ENCODE measurements at places on chromosomes 4 and X.
A peak's percentile ranks its signal among the peaks of the same experiment; 100 is the strongest.

DNA sequence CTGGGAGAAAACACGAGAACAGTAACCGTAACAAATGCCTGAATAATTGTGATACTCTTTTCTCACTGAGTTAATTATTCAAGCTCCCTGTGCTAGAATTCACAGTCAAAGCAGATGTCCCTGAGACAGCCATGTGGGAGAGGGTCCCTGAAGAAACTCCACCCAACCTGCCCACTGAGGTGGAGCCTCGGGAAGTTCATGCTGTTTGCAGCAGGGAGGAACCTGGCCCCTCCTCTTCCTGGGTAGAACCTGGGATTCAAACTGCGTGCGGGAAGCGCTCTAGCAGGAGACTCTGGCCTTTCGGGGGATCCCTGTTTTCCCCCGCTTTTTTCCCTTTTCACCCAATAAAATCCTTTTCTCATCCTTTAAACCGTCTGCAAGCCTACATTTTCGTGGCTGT lies 20.2 kb upstream of the RHOH start:
- no peak for DNase-seq

GRCh38 chr4:184364100-184364921 lies 110.0 kb downstream of the IRF2 start:
- no peak for DNase-seq

GRCh38 chr4:185820146-185821028 lies 8.4 kb upstream of the SORBS2 start:
- DNase-seq, result no peak

- DNase-seq, result no peak
Observed at GRCh38 chr4:121278811-121279368, 101.9 kb downstream of the QRFPR start.

- DNase-seq, result no peak
Observed at GRCh38 chr4:152559641-152560040, 23.7 kb upstream of the FBXW7 start.

GRCh38 chr4:41150401-41150800 lies 63.9 kb downstream of the APBB2 start:
- DNase-seq, result no peak

DNA sequence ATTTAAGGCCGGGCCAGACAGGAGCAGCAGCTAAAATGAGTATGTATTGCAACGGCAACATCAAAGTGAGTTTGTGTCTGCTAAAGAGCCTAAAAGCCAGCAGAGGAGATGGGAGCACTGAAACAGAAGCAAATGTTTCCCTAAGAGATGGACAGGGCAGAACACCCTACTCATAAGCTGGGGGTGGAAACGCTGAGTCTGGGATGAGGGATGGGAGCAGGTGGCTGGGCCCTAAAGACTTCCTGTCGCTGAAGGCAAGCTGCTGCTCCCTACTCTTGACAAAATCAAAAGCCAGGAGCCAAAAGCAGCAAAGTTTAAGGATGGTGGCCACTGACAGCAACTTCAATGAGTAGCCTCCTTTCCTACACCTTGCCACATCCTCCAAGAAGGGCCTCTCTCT lies 40.6 kb upstream of the NAP1L5 start:
- no peak for DNase-seq

DNA sequence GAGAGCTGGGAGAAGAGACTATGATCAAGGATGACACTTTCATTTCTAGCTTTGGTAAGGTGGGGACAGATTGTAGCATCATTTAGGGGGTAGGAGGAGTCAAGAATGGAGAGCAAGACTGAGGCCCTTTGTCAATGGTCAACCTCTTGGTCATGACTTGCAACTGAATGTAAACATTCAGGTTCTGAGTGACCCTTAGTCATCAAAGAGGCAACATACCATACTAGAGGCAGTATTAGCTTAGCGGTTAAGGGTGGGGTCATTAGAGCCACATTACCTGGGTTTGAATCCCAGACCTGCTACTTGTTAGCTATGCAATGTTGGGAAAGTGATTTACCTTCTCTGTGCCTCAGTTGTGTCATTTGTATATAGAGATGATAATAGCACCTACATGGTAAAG lies 76.5 kb downstream of the MED28 start:
- DNase-seq, result no peak

DNA sequence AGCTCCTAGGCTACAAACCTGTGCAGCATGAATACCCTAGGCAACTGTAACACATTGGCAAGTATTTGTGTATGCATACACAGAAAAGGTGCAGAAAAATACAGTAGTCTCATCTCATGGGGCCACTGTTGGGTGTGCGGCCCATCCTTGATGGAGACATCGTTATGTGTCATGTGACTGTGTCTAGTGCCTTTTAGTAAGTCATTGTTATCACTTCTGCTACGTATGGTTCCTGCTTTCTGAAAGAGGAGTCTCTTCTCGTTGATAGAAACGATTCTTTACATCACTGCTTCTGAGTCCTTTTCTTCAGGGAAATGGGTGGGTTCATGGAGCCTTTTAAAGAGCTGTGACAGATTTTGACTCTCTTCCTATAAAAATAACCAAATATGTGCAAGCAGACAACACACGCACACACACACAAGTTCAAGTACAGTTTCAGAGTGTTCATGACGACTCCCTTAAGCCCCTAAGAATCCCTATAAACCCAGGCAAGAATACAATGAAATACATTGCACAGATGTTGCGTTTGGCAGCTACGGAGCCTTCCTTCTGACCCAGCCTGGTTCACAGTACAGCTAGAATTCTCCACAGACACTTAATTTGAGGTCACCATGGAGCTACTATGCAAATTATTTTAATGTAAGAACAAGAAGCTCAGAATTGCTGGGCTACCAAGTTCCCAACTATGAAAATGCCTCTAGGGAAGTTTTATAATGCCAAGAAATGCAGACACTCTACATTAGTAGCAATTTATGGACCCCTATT lies 10.2 kb upstream of the STK32B start:
- no peak for DNase-seq

- DNase-seq, result no peak
Observed at GRCh38 chrX:110182362-110182761, 135.5 kb downstream of the AMMECR1 start.

DNA sequence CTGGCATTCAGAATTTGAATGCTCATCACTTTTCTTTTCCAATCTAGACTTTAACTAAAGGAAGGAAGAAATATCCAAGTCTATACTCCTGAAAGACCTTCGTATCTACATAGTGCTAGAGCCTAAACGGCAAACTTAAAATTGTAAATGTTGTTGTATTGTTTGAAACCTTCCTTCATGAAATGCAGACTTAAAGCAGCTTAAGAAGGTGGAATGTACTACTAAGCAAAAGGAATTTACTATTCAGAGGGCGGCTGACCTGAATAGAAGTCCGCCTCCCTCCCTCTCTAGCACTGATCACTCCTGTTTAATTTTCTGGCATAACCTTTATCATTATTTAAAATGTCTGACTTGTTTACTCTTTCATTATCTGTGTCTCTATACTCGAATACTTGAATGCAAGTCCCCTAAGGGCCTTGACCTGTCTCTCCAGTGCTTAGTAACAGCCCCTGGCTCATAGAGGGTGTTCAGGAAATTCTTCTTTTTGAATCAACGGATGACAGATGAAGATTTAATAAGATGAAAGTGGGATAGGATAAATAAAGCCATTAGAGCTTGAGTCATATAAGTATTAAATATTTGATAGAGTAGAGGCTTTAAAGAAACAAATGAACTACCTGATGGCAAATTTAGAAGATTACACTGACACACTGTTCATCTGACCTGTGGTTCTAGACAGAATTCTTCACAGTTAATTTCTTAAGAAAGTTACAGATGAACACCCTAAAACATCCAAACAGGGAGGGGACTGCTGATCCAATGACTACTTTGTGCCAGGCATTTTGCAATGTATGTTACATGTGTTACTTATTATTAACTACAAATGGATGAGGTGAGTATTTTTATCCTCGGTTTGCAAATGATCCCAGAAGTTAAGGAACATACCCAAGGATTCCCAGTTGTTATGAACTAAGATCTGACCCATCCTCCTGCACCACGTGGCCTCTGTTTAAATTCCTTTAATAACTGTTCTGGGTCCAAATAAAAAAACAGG lies 20.2 kb upstream of the RBPJ start:
- no peak for DNase-seq

GRCh38 chrX:44082829-44083228 lies 109.6 kb upstream of the NDP start:
- no peak for DNase-seq

DNA sequence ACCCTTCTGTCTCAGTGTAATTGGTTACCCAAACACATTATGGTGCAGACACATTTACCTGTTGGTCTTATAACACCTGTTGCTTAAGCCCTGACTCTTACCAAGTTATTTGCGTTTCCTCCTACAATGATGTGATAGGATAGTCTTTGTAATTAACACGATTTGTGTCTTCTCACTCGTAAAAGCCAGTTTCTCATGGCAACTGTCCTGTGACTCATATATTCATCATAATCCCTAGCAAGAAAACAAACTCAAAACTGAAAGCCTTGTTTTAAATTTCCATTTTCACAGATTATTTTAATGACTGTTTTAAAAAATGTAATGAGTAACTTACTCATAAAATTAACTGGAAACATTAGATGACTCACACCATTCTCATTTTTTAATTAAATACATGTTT lies 495.2 kb downstream of the NLGN4X start:
- DNase-seq, result no peak

GRCh38 chr4:120731561-120731960 lies 191.0 kb downstream of the PRDM5 start:
- DNase-seq, result no peak

DNA sequence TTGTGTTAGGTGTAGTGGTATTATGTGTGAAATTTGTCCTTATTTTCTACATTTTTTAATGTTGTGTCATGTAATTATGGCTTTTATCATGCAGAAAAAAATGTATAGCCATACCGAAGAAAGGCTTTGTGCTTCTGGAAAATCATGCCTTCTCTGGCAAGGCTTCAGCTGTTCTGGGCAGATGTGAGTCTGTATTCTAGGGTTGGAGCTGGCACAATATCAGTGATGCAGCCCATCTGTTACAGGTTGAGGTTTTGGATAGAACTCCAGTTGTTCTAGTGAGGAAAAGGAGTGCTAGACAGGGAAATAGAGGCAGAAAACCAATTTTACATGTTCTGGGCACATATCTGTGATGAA lies 44.8 kb upstream of the PRSS12 start:
- DNase-seq, result no peak

DNA sequence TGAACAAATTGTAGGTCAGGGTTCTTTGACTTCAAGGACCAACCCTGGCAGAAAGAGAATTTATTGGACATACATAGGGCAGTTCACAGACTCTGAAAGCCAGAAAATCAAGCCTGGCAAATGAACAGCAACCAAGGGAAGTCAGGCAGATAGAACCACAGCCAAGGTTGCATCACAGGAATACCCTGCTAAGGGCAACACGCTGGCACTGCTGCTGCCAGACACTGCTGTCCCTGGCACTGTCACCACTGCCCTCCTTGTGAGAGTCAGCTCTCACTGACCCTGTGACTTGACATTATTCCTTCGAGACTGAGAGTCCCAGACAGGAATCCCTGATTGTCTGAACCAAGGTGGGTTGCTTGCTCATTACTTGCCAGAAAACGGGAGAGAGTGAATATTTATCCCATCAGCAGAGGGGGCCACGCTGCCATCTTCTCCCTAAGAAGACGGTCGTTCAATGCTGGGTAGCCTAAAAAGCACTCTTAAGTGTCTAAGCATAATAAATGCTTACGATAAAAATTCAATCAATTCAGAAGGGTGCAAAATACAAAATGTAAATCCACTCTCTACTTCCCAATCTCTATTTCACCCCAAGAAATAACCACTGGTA lies 23.2 kb upstream of the PTTG2 start:
- DNase-seq, result peak; percentile 2

DNA sequence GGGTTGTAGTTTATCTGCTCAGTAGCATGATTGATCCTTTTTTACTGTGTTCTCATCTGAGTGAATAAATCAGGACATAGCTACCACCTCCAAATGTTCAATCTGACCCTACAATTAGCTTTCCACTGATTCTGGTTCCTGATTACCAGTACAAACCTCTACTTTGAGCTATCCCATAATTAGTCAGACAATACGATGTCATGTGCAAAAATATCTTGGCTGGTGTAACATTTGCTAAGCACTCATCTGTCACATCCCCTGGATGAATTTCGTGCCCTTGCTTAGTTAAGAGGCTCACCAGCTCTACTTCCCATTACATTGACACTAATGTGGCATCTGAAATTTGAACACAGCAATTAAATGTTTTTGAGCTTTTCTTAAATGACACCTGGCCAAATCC lies 1101.0 kb upstream of the PCDH7 start:
- no peak for DNase-seq

DNA sequence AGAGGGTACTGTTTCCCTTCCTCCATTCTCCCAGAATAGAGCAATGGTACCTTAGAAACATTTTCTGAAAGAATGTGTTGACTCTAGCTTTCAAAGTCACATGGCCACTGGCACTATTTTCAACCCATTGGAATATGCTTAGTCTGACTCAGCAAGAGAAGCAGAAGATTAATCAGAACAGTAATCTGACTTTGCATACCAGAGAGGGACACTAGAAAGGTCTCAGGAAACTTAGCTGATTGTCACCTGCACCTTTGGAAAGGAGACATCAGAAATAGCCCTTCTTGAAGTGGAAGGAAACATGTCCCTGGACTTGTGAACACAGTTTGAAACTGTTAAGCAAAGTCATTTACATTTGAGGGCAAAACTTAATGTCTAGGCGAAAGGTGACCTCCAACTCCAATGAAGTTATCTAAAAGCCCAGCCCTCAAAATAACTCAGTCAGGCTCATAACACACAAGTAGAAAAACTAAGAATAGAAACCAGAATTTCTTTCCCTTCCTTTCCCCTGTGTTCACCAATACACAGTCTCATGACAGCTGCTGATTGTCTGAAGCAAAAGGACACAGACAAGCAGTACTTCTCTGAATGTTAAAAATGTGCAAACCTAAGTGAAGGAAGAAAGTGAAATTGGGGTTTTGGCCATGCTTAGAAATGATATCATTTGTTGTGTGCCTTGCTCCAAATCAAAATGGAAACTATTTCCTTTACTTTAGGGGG lies 270.8 kb downstream of the GRIA3 start:
- no peak for DNase-seq

DNA sequence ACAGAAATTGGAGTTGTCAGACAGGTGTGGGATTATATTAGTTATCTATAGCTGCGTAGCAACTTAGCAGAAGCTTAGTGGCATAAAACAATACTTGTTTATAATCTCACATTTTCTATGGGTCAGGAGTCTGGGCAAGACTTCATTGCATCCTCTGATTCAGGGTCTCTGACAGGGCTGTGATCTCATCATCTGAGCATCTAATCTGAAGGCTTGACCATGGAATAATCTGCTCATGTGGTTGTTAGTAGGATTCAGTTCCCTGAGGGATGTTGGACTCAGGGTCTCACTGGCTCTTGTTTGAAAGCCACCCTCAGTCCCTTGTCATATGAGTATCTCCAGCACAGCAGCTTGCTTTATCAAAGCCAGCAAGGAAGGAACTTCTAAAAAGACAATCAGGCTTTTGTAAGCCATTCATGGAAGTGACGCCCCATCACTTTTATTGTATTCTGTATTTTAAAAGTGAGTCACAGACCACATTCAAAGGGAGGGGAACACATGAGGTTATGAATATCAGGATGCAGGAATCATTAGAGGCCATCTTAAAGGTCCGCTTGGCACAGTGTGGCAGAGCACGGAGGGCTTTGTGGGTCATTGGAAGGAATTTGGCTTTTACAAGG lies 37.2 kb upstream of the FAM9B start:
- no peak for DNase-seq

GRCh38 chr4:7802093-7802726 lies 137.5 kb downstream of the AFAP1 start:
- DNase-seq, result peak; percentile 20
